ENCODE measurements at places on chromosomes 6 and 20.

DNA sequence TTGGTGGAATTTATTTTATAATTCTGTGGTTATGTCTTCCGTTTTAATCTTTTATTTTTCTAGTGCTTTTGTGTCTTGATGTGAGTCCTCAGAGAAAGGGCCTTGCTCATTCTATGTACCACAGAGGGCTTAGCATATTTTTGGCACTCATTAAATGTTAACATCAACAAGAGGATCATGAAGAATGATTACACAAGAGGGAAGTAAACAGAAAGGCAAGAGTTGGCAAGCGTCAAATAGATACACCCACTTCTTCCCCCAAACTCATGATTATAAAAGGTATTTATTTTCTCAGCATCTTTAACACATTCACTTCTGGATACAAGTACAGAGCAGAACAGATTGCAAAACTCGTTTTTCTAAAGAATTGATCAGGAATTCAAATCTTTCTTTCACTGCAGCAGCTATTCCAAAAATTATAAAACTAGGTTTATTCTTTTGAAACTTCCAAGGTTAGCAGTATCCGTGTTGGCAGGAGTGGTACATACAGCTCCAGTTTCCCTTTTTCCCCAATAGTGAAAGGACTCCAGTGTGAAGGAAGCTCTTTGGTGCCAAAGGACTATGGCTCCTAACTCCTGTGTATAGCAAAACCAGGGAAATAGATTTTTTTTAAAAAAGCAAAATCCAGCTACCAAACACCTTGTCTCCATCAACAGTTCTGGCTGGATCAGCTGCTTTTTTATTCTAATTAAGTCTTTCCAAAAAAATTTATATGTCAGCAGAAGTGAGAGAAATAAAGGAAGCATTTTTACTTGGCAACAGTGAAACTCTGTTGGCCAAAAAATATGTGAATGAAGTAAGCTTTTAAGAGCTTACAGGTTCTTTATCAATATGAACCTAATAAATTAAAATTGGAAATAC lies 221.9 kb downstream of the ADGRG6 start:
- no peak for DNase-seq

GRCh38 chr6:126181173-126181741 lies 158.7 kb upstream of the CENPW start:
- DNase-seq, result no peak

DNA sequence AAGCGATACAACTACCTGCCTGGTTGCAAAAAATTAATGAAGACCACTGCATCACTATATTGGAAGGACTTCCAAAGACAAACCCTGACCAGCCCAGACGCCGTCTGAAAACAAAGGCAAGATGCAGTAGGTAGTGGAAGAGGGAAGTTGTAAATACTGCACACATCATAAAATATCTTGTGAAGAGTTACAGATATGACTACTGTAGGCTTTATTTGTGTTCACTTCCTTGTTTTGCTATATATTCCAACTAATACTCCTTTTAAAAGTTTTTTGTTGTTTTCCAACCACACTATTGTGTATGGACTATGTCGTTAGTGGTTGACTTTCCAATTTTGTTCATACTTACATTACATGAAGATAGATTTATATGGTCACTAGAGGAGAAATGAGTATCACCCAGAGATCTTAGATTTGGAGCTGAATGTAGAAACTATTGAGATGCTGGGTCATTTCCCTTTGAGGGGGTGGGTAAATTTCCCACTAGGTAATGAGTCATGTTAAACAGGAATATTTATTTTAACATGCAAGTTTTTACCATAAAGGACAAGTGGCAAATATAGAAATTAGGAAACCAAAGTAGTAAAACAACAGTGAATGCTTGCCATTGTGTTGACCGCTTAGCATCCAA lies 16.6 kb upstream of the TXLNB start:
- DNase-seq, result no peak

GRCh38 chr6:17930321-17930993 lies 57.0 kb downstream of the KIF13A start:
- DNase-seq, result no peak

GRCh38 chr6:22349528-22349927 lies 52.7 kb upstream of the PRL start:
- DNase-seq, result no peak

DNA sequence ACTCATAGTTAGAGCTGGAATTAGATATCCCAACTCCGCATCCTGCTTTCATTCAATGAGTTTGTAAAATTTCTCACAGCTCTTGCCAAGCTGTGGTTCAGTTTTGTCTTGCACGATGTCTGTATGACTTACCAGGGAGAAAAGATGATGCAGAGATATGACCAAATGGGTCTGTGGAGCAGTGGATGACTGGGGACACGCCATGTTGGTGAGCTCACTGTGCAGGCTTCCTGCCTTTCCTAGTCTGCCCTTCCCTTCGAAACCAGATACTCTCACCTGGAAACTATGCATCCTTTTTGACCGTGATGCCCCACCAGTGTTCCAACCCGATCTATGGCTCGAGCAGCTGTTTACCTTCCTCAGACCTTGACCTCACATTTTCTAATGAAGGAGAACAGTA lies 262.7 kb upstream of the BMP2 start:
- no peak for DNase-seq

- no peak for DNase-seq
Measured at GRCh38 chr6:111228094-111228493, 140.8 kb downstream of the SLC16A10 start.

DNA sequence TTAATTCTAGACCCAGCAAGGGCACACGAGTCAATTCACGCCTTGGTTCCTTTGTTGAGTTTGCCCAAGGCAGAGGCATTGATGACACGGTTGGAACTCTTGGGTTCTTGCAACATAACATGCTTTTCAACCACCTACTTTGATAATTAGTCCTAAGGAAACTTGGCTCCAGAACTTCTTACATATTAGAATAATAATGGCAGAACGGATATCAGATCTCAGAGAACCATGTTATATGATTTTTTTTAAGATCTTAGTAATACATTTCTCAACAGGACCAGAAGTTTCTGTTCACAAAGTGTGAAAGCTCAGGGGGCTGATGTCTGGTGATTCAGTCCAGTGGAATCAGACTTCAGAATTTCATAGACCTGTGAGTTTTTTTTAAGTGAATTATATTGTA lies 19.2 kb downstream of the SPTLC3 start:
- no peak for DNase-seq

DNA sequence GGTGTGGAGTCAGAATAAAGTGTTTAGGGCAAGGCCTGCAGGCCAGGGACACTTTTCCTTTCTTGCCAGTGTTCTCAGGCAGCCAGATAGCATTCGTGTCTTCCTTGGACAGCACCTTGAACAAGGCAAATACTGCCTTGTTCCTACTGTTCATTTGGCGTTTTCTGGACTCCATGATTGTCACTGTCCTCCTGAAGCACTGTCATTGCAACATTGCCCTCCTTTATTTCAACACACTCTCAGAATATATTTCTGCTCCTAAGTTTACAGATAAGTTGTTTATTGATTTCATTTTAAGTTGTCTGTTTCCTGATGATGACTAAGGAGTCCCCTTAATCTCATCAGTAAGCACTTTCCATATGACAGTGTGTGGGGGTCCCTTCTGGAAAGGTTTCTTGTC lies 15.1 kb upstream of the DEF6 start:
- no peak for DNase-seq

GRCh38 chr6:73636048-73636447 lies 17.7 kb downstream of the SLC17A5 start:
- DNase-seq, result no peak

GRCh38 chr6:11428895-11429294 lies 108.7 kb upstream of the TMEM170B start:
- no peak for DNase-seq

DNA sequence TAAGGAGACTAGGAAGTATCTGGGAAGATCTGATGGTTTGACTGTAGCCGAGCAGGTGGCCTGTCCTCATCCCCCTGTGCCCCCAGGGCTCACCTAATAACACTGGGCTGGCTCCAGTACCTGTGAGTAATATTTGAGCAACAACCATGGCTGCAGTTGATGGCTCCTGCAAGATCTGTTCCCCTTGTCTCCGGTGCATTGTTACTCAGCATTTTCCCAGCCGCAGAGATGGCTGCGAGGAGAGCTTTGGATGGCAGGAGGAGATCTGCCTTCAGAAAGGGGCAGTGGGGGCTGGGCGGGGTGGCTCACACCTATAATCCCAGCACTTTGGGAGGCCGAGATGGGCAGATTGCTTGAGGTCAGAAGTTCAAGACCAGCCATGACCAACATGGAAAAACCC lies 39.3 kb downstream of the PTK7 start:
- no peak for DNase-seq

- no peak for DNase-seq
Measured at GRCh38 chr20:40676491-40677269, 12.4 kb downstream of the MAFB start.

DNA sequence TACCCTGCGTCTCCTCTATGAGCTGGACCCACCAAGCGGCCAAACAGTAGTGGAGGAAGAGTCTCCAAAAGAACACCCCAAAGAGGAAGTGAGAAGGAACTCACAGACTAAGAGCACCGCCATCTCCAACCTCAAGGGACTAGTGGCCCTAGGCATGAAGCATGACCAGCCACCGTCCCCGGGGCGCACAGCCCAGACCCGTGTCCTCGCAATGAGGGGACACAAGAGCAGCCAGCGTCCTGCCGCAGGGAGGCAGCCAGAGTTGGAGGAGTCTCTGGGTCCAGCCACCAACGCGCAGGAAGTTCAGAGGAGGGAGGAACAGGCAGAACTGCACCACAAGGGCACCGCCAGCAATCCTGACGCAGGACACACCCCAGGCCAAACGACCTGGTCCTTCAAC lies 72.6 kb downstream of the TAF4 start:
- DNase-seq, result no peak

DNA sequence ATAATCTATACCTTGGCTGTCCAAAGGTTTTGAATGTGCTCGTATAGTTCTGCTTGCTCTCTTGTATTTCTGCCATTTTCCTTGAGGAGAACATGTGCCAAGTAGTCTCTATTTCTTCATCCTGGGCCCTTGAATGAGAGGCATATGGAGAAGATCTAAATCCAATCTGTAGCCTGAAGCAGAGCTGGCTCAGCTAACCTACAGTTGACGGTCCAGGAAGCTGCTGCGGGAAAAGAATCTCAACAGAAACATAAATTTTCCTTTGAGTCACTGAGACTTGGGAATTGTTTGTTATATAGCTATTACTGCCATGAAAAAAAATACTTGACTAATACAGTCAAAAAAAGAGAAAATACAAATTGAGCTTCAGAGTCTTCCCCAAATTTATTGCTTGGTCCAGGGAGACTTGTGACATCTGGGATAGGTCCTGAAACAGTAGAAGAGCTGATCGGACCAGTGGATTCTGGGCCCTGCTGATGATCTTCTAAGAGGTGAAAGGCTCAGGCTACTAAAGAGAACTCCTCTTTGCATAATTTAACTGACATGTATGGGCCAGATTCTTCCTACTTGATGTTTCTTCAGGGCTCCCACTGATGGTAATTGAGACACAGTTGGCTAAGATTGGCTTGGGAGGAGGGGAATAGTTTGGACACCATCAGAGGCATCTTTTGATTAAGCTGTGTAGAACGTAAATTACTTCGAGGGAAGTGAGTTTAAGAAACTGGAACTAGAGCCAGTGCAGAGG lies 29.9 kb upstream of the PLCB4 start:
- no peak for DNase-seq

DNA sequence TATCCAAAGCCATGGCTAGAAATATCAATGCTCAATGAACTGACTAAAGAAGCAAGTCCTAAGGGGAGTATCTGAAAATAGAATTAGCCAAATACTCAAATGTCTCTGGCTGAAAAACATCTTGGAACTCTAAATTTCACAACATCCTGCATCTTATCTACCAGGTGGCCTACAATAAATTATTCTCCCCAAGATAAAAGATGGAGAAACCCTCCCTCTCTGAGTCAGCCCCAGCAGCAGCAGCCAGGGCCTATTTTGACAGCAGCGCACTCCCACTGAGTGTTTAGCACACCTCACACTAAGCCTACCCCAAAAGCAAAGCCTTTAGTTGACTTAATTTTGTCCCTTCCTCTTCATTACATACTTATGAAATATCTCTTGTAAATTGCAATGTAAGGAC lies 5.9 kb downstream of the CALHM6 start:
- DNase-seq, result no peak

- no peak for DNase-seq
Measured at GRCh38 chr6:20313960-20314530, 87.6 kb upstream of the E2F3 start.

DNA sequence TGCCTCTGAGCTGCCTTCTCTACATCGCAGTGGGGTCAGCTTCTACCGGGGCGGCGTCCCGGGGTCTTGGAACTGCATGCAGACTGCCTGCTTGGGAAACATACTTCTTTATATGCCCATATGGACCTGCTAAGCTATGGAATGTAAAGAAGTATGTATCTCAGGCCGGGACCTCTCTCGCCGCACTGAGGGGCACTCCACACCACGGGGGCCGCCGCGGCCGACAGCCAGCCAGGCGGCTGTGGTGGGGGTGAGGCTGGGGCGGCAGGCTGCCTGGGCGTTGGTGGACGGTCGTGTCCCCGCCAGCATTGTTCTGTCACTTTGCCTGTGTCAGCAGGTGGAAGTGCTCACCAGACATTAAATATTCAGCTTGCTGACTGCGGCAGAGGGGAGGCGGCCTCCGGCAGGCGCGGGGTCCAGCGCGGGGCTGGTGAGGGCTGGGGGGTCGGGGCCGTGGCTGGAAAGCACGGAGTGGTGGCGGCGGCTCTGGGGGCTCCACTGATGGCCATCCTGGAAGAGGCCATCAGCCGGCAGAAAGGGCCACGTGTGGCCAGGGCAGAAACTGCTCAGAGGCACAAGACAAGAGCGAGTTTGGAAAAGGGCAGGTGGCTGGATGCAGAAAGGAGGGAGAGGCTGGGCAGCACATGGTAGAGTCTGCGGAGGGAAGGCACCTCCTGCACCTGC lies 78.6 kb upstream of the GATA5 start:
- DNase-seq, result no peak

Data from activated T-helper 1 cell treated with anti-CD3 and anti-CD28 coated beads, Interleukin-12 subunit alpha, Interleukin-12 subunit beta, Interleukin-2, Interleukin-4 antibody, amounts not matched to agents 30 ng/mL and 10 ng/mL and 1 ng/mL, durations not matched to agents 14 hours and 24 hours and 36 hours (primary cell).